A172 (cell line): ENCODE measurements at places on chromosomes 12 and 14.

- peak; percentile 16 for DNase-seq
Observed at GRCh38 chr12:5022465-5023061, 21.1 kb upstream of the KCNA5 start.

DNA sequence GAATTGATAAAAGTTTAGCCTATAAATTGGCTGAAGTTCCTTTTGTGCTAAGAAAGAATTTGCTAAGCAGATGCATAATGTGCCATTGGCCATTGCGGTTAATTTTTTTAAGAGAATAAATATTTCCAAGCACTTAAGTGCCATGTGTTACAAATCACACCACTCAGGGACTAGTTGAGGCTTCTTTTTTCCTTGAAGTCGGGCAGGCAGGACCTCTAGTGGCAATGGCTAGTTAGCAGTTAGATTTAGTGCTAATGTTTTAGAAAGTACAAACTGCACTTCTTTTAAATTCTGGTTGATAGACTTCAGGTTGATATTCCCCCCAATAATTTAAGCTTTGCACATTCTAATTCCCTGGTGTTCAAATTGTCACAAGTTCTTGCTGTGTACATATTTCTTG is 294.3 kb downstream of the APAF1 start:
- peak; percentile 46 for DNase-seq

DNA sequence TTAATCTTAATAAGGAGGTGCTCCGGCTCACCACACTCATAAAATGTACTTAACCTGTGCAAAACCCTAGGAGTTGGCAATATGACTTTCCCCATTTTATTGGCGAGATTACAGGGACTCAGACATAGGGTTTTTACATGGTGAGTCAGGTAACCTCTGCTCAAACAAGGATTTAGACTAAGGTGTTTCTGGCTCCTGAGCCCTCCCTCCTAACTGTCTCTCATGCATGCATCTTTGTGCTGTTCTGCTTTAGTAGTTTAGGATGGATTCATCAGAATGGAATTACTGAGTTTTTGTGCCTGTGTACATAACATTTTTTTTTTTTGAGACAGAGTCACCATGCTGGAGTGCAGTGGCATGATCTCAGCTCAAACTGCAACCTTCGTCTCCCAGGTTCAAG is 993.3 kb upstream of the TMEM132C start:
- DNase-seq: peak; percentile 26

DNA sequence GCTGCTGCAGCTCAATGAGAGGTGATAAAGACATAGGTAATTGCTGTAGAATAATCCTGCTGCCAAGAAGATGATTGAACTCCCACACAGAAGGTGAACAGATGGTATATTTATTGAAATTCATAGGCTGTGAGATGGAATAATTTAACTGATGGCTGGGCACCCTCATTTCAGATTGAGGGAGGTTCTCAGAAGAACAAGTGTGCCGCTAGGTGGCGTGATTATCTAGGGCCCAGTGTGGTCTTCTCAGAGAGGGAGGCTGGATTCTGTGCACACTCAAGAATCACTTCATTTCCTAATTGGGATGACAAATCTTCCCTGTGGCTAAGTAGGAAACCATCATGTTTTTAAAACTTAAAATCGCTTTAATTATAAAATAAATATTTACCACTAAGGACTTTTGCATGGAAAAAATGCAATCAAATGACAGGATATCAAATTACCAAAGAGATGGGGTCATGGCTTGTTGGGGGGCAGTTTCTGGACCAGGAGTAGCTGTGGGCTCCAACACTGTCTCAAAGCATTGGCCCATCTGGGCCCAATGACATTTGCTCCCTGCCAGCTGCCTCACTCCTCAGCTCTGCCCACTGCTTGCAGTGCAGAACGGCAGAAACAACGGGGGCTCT is 132.3 kb downstream of the SNAPC1 start:
- peak; percentile 28 for DNase-seq

DNA sequence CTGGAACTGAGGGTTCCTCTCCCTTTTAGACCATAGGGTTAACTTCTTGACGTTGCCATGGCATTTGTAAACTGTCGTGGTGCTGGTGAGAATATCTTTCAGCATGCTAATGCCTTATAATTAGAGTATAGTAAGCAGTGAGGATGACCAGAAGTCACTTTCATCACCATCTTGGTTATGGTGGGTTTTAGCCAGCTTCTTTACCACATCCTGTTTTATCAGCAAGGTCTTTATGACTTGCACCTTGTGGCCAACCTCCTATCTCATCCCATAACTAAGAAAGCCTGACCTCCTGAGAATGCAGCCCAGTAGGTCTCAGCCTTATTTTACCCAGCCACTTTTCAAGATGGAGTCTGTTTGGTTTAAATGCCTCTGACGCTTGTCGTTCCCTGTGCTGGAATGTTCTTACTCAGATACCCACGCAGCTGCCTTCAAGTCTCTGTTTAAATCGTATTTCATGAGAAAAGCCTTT is 44.2 kb downstream of the BBS10 start:
- peak; percentile 55 for DNase-seq

DNA sequence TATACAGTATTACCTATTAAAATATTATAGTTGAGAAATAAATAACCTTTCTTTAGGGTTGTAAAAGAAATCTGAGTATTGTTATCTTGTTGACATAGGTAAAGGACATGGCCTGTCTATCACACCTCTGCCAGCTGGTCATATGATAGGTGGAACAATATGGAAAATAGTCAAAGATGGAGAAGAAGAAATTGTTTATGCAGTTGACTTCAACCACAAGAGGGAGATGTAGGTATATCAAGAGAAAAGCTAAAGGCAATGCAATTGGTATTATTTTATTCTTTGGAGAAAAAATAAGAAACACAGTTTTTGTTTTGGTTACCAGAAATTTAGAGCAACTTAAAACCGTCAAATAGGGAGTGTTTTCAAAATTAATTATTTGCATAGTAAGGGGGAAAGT is 13.5 kb downstream of the CPSF2 start:
- no peak for DNase-seq

DNA sequence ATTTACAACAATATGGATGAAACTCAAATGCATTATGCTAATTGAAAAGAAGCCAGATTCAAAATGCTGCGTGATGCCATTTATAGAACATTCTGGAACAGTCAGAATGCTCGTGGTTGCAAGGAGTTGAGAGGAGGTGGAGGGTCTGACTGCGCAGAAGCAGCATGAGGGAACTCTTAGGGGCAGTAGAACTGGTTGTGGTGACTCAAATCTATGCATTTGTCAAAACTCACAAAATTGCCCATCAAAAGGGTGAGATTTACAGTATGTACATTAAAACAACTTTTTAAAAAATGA is 113.7 kb upstream of the PDZRN4 start:
- no peak for DNase-seq

DNA sequence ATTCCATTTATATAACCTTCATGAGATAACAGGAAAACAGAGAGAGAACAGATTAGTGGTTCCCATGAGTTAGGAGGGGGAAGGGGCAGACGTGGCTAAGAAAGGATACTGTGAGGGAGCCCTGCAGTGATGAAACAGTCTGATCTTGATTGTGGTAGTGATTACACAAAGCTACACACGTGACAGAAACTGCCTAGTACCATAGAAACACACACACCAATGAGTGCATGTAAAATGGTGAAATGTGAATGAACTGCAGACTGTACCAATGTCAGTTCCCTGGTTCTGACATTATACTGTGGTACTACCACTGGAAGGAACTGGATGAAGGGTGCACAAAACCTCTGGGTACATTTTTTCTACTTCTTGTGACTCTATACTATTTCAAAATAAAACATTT is 36.9 kb downstream of the NRDE2 start:
- DNase-seq: no peak

DNA sequence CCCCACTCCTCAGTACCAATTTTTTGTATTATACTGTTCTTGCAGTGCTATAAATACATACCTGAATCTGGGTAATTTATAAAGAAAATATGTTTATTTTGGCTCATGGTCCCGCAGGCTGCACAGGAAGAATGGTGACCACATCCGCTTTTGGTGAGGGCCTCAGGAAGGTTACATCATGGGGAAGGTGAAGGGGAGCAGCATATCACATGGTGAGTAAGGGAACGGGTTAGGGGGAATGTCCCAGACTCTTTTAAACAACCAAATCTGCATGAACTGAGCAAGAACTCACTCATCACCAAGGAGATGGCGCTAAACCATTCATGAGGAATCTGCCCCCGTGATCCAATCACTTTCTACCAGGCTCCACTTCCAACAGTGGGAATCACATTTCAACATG is 40.0 kb downstream of the OSBPL8 start:
- peak; percentile 65 for DNase-seq

GRCh38 chr14:95119336-95119735 is 38.0 kb downstream of the DICER1 start:
- no peak for DNase-seq

- DNase-seq: no peak
Observed at GRCh38 chr14:76261371-76261811, 109.7 kb downstream of the GPATCH2L start.

DNA sequence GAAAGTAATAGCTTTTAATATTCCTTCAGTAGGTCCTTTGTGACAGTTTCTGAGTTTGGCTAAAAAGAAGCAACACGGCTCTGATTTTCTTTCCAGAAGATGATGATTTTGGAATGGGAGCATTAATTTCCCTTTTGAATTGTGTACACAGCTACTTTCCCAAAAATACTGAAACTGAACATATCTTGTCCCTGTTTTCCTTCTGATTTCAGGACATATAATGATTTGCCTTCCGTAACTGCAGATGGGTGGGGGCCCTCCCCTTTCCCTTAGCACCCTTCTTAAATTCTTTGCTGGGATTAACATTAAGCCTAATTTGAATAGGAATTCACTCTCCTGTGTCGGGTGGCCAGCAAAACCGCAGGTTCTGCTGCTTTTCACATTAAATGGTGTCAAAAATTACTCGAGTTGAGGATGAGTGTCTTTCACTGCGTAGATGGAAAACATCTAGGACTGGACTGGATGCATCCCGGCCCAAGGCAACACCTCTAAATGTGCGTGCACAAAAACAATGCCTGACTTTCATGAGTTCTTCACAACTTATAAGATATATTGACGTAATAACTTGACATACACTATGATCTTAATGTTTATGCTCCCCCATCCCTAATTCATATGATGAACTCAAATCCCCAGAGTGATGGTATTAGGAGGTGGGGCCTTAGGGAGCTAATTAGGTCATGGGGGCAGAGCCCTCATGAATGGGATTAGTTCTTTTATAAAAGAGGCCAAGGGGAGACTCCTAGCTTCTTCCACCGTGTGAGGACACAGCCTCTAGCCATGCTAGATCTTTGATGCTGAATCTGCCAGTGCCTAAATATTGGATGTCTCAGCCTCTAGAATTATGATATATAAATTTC is 158.1 kb downstream of the AEBP2 start:
- no peak for DNase-seq

GRCh38 chr12:110688446-110689280 is at the start of gene HVCN1:
Gene HVCN1, minus strand, starts transcription at chr12:110689115. Its CDS starts 5,870 bp downstream, at chr12:110683245.
- no peak for DNase-seq

DNA sequence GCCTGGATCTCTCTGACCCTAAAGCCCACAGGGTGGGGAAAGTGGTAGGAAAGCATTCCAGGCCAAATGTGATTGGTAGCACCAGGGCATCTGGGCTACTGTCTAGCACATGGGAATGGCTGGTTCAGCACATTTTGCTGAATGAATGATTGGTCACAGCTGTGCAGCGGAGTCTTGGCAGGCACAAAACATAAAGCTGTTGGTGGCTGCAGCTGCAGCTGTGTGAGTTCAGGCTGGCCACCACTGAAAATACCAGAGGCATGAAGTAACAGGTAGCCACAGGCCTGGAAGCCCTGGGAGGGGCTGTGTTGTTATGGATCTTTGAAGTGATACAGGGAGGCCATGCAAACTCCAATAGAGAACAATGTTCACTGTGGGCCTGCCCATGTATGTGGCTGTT is 72.7 kb downstream of the MYRFL start:
- DNase-seq: peak; percentile 64

GRCh38 chr14:58390830-58391229 is 4.9 kb upstream of the TOMM20L start:
- no peak for DNase-seq

- no peak for DNase-seq
Observed at GRCh38 chr12:51071663-51072062, 11.7 kb downstream of the CSRNP2 start.
